ENCODE measurements at places on chromosomes 2 and 18.

- DNase-seq = no peak
Observed at GRCh38 chr2:122244598-122245229, 489.3 kb downstream of the TSN start.

GRCh38 chr2:188338463-188338862 lies 46.8 kb downstream of the GULP1 start:
- DNase-seq = no peak

- DNase-seq = no peak
Observed at GRCh38 chr2:130769343-130769907, 14.1 kb downstream of the AMER3 start.

DNA sequence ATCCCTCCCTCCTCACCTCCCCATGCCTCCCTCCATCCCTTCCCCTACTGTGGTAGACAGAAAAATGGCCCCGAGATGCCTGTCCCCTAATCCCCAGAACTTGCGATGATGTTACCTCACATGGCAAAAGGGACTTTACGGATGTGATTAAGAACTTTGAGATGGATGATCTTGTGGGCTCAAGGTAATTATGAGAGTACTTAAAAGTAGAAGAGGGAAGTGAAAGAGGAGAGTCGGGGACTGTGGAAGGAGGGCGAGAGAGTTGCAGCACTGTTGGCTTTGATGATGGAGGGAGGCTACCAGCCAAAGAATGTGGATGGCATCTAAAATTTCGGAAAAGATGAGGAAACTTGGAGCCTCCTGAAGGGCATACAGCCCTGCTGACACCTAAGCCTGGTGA lies 66.5 kb downstream of the AGAP1 start:
- no peak for DNase-seq

GRCh38 chr2:152086231-152086630 lies 12.6 kb downstream of the CACNB4 start:
- DNase-seq = no peak

- no peak for DNase-seq
Observed at GRCh38 chr2:200616656-200617055, 30.8 kb downstream of the AOX1 start.

- no peak for DNase-seq
Observed at GRCh38 chr2:66070721-66071602, 364.0 kb upstream of the MEIS1 start.

DNA sequence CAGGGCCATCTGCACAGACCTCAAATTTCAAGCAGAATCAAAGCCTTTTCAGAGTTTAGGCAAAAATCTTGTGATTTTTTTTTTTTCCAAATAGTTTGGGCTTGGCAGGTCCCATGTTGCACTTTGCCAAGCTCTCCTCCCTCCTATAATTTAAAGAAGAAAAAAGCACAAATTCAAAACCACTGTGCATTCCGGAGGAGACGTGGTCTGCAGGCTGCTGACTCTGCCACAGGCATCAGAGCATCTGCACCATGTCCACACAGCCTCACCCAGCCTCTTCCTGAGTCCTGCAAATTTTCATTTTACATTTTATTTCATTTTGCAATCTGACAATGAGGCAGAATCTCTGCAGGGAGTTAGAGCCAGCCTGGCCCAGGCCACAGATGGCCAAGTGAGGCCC lies 15.7 kb upstream of the GPC1 start:
- no peak for DNase-seq

DNA sequence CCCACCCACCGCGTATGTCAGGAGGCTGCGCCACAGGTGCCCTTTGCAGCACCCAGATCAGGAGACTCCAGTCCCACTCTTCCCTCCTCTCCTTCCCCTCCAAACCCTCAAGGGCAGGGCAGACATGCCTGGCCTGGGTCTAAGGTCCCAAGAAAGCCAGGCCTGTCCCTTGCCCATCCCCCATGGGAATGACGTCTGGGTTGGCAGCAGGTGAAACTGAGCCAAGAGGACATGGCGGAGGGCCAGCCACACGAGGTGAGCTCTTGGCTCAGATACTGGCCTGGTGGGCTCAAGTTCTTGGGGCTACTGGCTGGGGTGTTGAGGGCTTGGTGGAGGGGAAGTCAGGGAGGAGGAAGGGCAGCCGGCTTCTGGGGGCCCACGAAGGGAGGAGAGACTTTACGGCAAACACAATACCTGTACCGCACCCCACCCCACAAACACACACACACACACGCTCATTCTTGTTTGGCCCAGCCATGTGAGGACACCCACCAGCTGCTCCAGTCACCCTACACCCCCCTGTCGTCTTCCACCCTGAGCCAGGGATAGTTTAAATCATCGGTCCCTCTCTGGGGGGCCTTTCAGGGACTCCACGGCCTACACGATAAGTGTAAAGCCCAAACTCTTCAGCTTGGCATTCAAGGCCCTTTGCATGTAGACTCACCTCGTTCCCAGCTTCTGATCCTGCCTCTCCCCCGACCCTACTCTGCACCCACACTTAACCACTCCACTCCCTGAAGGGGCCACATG lies 24.1 kb upstream of the TNS1 start:
- no peak for DNase-seq

DNA sequence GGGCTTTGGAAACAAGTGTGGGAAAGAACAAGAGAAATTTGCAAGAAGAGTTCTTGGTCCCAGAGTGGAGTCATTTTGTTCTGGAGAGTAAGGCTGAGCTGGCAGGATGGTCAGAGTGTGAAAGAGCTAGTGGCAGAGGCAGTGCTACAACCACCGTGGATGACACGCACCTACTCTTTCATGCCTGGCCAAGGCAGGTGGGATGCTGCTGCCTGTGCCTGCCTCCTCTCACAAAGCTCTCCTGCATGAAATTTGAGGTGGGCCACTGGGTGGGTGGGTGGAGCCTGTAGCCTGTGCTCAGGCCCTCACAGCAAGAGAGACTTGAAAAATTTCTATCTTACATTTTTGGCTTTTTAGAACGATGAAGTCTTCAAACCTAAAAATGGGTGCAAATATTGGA lies 9.4 kb upstream of the INO80C start:
- DNase-seq = no peak

GRCh38 chr2:184119989-184120800 lies 478.1 kb upstream of the ZNF804A start:
- DNase-seq = no peak

GRCh38 chr2:143128681-143129580 lies at the start of gene ARHGAP15:
Gene ARHGAP15, plus strand, starts transcription at chr2:143129419.
- DNase-seq = peak; percentile 93

GRCh38 chr18:77495982-77496690 lies 246.5 kb downstream of the GALR1 start:
- DNase-seq = no peak

GRCh38 chr2:144111437-144111836 lies 408.5 kb downstream of the ZEB2 start:
- no peak for DNase-seq

- DNase-seq = no peak
Observed at GRCh38 chr2:1170241-1170640, 219.6 kb downstream of the SNTG2 start.

DNA sequence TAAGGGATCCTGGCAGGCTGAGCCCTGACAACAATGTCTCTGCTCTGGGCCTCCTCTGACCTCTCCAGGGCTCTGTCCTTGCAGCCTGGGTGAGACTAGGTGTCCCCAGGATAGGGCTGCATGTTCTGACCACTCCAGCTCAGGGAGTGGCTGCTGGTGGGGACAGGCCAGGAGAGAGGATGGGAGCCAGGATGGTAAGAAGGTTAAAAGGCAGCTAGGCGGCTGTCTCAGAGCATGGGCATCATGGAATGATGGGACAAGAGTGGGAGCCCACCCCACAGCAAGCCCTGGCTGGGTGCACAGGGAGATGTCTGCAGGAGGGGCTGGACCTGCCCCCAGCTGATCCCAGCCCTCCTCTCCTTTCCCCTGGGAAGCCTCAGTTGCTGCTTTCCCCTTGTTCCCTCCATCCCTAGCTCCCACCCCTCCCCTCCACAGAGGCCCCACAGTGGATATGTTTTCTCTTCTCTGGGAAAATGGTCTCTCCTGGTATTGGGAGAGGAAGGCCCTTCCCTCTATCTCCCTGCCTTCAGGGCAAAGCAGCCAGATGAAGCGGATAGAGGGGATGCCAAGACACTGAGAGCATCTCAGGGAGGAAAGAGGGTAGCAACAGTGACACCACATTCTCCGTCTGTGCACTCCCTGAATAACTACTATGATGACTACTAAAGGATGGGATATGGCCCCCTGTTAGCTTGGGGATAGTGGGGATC lies 334.3 kb downstream of the DYSF start:
- DNase-seq = no peak

DNA sequence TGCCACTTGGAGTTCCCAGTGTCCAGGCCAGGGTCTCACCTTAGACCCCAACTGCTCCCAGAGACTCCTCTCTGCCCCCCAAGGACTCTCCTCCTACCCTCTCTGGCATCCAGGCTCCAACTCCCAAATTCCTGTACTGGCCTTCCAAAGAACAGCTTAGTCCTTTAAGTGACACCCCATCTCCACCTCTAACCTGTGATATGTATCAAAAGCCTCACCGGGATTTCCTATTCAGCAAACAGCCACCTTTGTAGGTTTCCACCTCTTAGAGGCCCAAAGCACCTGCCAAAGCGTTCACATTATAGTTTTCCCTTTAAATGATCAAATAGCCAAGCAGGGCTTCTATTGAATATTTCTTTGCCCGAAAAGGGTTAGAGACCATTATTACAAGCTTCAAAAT lies 2.7 kb upstream of the COPS8 start:
- DNase-seq = no peak

- DNase-seq = no peak
Observed at GRCh38 chr18:11991021-11991795, 9.9 kb downstream of the IMPA2 start.

DNA sequence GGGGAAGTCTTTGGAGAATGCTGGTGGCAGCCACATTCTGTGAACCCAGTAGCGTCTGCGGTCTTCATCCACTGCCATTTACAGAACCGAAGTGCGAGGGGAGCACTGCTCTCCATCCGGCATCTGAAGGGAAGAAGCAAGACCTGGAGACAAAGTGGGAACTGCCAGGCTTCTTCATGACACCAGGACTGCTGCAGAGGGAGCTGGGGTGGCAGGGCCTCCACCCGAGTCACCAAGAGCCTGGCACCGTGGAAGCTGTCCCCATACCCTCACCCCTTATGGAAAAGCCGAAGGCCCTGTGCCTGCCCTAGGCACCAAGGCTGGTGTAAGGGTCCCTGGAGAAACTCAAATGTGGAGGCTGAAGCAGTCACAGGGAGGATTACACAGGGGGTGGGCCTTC lies 79.8 kb downstream of the CIB4 start:
- no peak for DNase-seq

GRCh38 chr2:213145715-213146242 lies 5.6 kb downstream of the IKZF2 start:
- peak; percentile 16 for DNase-seq
